ENCODE measurements at places on chromosomes 4 and X. TPM values are rescaled to one million over a fixed set of nuclear protein-coding genes. Genes with fewer than 3 reads are reported as not detected.

The ZNF674 gene
- 6.0 TPM for total RNA-seq

The SLC10A3 gene
- 20.9 TPM for total RNA-seq

- no peak overlapping the region for H3K27ac ChIP-seq
- no peaks in the 10 kb centered on the region for H3K36me3 ChIP-seq
- H3K4me3 ChIP-seq: no peak overlapping the region
Observed at GRCh38 chr4:64538219-64538618, 129.0 kb upstream of the TECRL start.

GRCh38 chrX:100750883-100751282 lies 19.0 kb upstream of the SYTL4 start:
- no peak overlapping the region for H3K4me3 ChIP-seq
- no peaks in the 10 kb centered on the region for H3K36me3 ChIP-seq
- H3K27ac ChIP-seq: no peak overlapping the region
- H3K27me3 ChIP-seq: peaks cover 15% of the 10 kb centered on the region
- DNase-seq: no peak

The BCORL1 gene
- 9.6 TPM for total RNA-seq

- H3K27ac ChIP-seq: no peak overlapping the region
- no peak overlapping the region for H3K4me3 ChIP-seq
- DNase-seq: no peak
- no peaks in the 10 kb centered on the region for H3K36me3 ChIP-seq
- H3K4me1 ChIP-seq: no peaks in the 10 kb centered on the region
- H3K27me3 ChIP-seq: peaks cover 7% of the 10 kb centered on the region
Observed at GRCh38 chr4:177070533-177071058, 239.1 kb upstream of the NEIL3 start.

GRCh38 chrX:153649178-153649914 lies 2.3 kb downstream of the DUSP9 start:
- no peak overlapping the region for H3K27ac ChIP-seq
- DNase-seq: no peak
- H3K4me3 ChIP-seq: no peak overlapping the region
- H3K36me3 ChIP-seq: no peaks in the 10 kb centered on the region
- H3K27me3 ChIP-seq: peaks cover 9% of the 10 kb centered on the region
- no peaks in the 10 kb centered on the region for H3K4me1 ChIP-seq

DNA sequence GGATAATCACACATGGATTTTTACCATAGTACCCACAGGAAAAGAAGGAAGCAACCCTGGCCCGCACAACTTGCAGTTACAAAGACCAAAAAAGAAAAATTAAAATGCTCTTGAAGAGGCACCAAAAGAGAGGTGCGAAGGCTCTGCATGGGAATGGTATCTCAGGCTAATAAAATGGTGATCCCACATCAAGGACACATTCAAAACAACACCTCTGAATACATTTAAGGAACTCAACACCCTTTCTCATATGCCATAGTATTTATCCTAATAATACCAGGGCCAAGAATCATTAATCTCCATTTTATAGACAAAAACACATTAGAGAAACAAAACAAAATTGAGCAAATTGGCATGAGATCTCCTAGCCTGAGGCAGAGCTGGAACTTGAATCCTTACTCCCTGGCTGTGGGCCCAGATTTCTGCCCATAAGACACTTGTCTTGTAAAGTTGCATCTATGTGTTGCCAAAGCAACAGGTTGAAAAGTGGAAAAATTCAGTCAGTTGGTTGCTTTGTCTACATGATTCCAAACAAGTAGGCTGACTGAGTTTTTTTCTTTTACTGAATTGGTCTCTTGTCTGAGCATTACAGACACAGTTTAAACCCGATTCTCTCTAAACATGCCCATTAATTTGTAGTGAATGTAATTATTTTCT lies 33.5 kb downstream of the GUCY2F start:
- DNase-seq: no peak
- no peaks in the 10 kb centered on the region for H3K36me3 ChIP-seq
- no peaks in the 10 kb centered on the region for H3K4me1 ChIP-seq
- H3K27me3 ChIP-seq: no peaks in the 10 kb centered on the region
- no peak overlapping the region for H3K4me3 ChIP-seq

The RPS6KA6 gene
- 0.57 TPM for total RNA-seq

DNA sequence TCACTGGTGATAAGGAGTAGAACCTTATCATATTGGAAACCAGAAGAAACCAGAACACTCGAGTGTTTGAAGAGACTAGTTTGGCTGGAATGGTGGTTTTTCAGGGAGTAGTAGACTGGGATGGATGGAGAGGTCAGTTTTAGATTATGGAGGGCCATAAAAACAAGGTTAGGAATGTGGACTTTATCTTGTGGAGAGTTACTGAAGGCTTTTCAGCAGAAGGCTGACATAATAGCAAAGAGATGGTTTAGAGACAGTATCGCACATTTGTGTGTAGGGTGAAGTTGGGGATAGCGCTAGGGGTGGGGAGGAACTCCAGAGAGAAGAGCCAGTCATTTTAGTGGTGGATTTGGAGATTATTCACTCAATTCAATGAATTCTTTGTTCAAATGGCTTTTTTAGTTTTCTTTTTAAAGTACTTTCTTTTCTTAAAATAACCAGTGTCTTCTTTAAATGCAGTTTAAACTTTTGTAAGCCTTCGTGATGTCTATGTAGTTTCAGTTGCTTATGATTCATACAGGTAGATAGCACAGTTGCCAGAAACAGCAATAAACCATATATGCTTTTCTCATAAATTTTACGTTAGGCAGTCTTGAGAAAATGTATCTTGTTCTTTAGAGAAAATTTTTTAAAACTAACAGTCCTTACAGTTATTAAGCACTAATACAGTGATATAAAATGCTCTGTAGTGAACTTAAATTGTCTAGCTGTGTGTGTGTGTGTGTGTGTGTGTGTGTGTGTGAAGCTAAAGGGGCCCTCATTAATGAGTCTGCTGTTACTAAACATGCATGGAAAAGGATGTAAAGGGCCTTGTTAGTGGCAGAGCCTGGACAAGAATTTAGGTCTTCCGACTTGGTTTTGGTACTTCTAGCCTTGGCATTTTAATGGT lies 3.8 kb downstream of the ARHGAP10 start:
- H3K27ac ChIP-seq: no peak overlapping the region
- DNase-seq: no peak
- H3K27me3 ChIP-seq: peaks cover 11% of the 10 kb centered on the region
- no peaks in the 10 kb centered on the region for H3K36me3 ChIP-seq
- no peak overlapping the region for H3K4me3 ChIP-seq

- H3K4me1 ChIP-seq: no peaks in the 10 kb centered on the region
- no peak overlapping the region for H3K4me3 ChIP-seq
Observed at GRCh38 chr4:154928640-154929257, 147.7 kb downstream of the RBM46 start.

The SORCS2 gene
- total RNA-seq: not detected

GRCh38 chr4:163554870-163555465 lies 60.5 kb downstream of the TMA16 start:
- no peak overlapping the region for H3K4me3 ChIP-seq
- H3K27me3 ChIP-seq: no peaks in the 10 kb centered on the region
- no peak for DNase-seq
- H3K36me3 ChIP-seq: no peaks in the 10 kb centered on the region
- peaks cover 60% of the 10 kb centered on the region for H3K4me1 ChIP-seq

The SASH3 gene
- total RNA-seq: 154 TPM

GRCh38 chr4:74235135-74235534 lies 73.1 kb upstream of the EPGN start:
- no peak overlapping the region for H3K4me3 ChIP-seq
- H3K27ac ChIP-seq: no peak overlapping the region
- peaks cover 4% of the 10 kb centered on the region for H3K4me1 ChIP-seq
- no peaks in the 10 kb centered on the region for H3K36me3 ChIP-seq

The SNCA gene
- total RNA-seq: not detected

DNA sequence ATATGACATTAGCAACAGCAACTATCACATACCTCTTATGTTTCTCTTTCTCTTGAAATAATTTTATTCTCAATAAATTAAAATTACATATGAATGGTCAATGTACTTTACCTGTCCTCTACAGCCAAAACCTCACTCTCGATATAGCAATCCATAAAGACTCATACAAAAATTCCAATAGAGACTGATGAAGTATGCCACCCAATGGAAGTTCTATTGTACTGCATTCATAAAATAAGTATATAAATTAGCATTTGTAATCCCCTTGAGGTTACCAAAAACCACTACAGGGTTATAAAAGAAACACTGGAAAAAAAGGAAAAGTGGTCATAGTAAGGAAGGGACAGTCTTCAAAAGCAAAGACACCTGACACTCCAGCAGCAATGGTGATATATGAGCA lies 32.8 kb downstream of the CLDN2 start:
- no peaks in the 10 kb centered on the region for H3K4me1 ChIP-seq
- no peak overlapping the region for H3K4me3 ChIP-seq
- H3K36me3 ChIP-seq: peaks cover 46% of the 10 kb centered on the region
- no peak for DNase-seq
- H3K27ac ChIP-seq: no peak overlapping the region

The HTN1 gene
- total RNA-seq: not detected

The UCP1 gene
- total RNA-seq: not detected

DNA sequence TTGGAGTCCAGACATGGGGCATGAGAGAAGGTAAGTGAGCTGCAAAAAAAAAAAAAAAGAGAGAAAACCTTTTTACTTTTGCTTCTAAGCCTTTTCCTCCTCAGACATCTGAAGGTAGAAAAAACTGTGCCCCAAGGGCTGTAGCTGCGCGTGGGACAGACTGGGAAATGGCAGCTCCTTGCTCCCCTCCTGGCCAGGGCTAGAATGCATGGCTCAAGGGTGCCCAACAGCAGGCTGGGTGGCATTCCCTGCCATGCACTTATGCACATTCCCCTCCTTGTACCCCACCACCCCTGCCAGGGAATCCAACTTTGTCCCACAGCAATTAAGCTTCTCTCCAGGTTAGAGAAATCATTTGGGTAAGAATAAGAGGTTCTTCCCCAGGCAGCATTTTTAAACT lies 421.2 kb downstream of the TRAM1L1 start:
- H3K4me1 ChIP-seq: no peaks in the 10 kb centered on the region
- no peaks in the 10 kb centered on the region for H3K27me3 ChIP-seq
- H3K4me3 ChIP-seq: no peak overlapping the region
- DNase-seq: no peak
- H3K27ac ChIP-seq: no peak overlapping the region

The GPR143 gene
- not detected for total RNA-seq

GRCh38 chr4:47553329-47554125 lies 68.5 kb downstream of the ATP10D start:
- no peak overlapping the region for H3K4me3 ChIP-seq
- no peaks in the 10 kb centered on the region for H3K4me1 ChIP-seq
- H3K27ac ChIP-seq: no peak overlapping the region

DNA sequence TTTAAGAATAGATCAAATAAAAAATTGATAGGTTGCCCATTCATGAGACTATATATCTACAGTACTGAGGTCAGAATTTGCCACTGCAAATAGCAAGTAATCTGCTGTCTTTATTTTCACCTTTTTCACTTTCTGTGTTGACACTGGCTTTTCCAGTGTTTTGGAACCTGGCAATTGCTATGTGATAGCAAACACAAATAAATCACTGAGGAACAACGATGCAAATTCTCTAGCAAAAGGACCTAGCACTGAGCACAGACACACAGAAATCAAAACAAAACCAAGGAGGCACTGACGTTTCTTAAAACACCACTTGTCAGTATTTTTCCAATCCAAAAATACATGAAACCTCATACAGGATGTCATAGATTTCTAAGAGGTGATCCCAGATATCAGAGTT lies 210.7 kb downstream of the DHX15 start:
- no peak overlapping the region for H3K27ac ChIP-seq
- H3K27me3 ChIP-seq: peaks cover 1% of the 10 kb centered on the region
- no peaks in the 10 kb centered on the region for H3K4me1 ChIP-seq

DNA sequence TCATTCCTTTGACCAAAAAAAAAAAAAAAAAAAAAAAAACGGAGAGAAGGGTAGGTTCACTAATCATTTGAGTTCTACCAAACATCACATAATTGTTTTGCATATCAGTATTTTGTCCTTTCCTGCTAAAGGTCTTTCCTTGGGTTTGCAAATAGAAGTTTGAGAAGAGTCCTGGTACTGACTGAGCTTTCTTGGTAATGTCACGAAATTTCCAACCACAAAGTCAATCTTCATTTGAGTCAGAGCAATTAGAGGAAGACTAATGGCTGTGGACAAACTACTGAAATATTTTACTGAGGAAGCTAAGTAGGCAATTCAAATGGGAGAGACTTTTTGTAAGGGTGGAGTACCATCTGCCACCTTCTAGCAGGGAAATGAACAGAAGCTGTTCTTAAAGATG lies 21.7 kb upstream of the CD40LG start:
- no peak for DNase-seq
- H3K36me3 ChIP-seq: no peaks in the 10 kb centered on the region
- H3K4me3 ChIP-seq: peak overlapping the region; percentile 0
- H3K27ac ChIP-seq: peak overlapping the region; percentile 65
- H3K27me3 ChIP-seq: no peaks in the 10 kb centered on the region

GRCh38 chrX:126165721-126166461 lies at the start of gene DCAF12L2:
DCAF12L2 (minus strand) TSS chrX:126166289; CDS start chrX:126165924, 365 bp downstream.
- peak within 1 kb of the TSS; percentile 78 for H3K4me3 ChIP-seq
- DNase-seq: no peak
- peaks cover 38% of the 10 kb centered on the region for H3K27me3 ChIP-seq
- H3K36me3 ChIP-seq: no peaks in the 10 kb centered on the region
- no peaks in the 10 kb centered on the region for H3K4me1 ChIP-seq

The CPZ gene
- total RNA-seq: not detected

DNA sequence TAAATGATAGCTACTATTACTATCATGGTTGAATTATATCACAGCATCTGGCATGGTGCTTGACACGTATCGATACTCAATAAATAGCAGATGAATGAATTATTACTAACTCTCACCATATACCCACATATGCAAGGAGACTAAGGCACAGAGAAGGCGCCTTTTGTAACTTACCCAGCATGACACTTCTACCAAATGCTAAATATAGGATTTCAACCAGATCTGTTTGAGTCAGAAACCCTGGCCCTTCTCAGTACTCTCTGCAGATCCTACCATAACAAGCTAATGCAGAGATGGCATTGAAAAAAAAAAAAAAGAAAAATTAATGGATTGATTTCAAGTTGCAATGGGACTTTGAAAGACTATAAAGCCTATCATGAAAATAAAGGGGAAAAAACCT lies 219.5 kb downstream of the DHX15 start:
- H3K4me1 ChIP-seq: peaks cover 2% of the 10 kb centered on the region
- H3K27me3 ChIP-seq: no peaks in the 10 kb centered on the region
- H3K36me3 ChIP-seq: no peaks in the 10 kb centered on the region
- no peak overlapping the region for H3K27ac ChIP-seq
- DNase-seq: no peak

DNA sequence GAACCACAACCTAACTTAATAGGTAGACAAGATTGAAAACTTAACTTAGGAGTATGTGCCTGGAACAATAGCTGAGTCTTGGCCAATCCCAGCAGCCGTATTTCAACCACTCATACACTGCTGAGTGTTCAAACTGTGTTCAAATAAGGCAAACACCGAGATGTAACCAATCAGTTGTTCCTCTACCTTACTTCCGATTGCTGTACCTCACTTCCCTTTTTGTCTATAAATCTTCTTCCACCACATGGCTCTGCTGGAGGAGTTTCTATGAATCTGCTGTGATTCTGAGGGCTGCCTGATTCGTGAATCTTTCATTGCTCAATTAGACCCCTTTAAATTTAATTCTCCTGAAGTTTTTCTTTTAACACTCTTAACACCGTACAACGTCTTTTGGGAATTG lies 108.0 kb downstream of the ANAPC4 start:
- H3K27me3 ChIP-seq: peaks cover 2% of the 10 kb centered on the region
- peaks cover 3% of the 10 kb centered on the region for H3K36me3 ChIP-seq
- DNase-seq: no peak
- no peak overlapping the region for H3K27ac ChIP-seq

Data from naive thymus-derived CD8-positive, alpha-beta T cell (primary cell).